ENCODE measurements at places on chromosomes 16 and 17.

DNA sequence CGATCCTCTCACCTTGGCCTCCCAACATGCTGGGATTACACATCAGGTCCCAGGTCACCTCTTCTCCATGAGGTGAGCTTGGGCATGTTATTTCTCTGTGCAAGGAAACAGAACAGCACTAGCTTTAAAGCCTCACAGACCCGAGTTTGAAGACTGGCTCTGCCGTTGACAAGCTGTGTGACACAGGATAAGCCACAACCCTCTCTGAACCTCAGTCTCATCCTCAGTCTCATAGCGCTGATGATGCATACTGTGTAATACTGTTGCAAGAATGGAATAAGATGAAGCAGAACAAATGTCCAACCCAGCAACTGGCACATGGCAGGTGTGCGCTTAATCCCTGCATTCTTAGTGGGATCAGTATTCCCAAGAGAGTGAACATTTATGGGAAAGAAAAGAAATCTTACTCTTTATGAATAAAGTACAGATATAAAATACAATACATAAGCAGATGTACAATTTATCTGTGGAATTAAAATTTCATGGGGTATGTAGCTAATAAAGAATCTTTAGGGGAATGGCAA lies 43.5 kb downstream of the ABAT start:
- no peak for DNase-seq

DNA sequence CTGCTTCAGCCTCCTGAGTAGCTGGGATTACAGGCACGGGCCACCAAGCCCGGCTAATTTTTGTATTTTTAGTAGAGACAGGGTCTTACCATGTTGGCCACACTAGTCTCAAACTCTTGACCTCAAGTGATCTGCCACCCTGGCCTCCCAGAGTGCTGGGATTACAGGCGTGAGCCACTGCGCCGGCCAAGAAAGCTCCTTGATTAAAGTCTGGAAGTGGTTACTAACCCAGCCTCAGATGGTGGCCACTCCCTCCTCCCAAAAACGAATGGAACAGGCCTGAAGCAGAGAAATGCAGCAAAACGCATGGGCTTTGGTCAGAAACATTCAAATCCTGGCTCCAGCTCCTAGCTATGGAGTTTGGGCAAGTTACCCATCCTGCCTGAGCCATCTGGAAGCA lies 11.3 kb downstream of the FKBP10 start:
- no peak for DNase-seq

DNA sequence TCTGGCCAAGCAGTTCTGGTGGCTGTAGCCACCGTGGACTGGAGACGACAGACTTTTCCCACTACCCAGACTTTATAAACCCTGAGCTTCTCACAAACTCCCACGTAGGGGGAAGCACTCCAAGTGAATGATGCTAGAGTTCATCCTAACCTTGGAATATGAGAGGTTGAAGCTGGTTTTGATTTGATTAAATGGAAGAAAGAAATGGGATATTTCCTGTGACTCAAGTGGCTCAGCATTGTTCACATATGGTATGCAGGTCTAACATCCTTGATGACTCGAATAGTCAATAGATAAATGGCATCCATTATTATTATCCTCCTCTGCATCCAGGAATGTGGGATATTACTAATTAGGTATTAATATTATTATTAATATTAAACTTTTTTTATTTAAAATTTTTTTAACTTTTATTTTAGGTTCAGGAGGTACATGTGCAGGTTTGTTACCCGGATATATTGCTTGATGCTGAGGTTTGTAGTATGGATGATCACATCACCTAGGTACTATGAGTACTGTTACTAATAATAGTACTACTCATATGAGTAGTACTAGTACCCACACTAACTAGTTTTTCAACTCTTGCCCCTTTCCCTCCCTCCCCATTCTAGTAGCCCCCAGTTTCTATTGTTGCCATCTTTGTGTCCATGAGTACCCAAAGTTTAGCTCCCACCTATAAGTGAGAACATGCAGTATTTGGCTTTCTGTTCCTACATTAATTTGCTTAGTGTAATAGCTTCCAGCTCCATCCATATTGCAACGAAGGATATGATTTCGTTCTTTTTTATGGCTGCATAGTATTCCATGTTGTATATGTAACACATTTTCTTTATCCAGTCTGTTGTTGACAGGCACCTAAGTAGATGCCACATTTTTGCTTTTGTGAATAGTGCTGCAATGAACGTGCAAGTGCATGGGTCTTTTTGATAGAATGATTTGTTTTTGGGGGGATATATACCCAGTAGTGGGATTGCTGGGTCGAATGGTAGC lies 22.9 kb downstream of the PIK3R6 start:
- no peak for DNase-seq

GRCh38 chr17:76812263-76812662 lies 55.9 kb upstream of the MGAT5B start:
- no peak for DNase-seq

DNA sequence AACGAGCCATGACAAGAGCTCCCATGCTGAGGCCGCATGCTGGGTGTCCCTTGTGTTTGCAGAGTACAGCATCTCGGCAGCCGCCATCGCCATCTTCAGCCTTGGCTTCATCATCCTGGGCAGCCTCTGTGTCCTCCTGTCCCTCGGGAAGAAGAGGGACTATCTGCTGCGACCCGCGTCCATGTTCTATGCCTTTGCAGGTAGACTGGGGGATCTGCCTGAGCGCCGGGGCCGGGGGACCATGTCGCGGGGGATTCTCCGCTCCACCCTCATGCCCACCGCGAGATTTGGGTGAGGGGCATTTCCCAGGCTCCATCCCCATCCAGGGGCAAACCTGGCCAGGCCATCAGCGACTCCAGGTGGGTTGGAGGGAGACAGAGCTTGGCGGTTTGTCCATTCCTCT lies 10.7 kb downstream of the CACNG1 start:
- no peak for DNase-seq

- no peak for DNase-seq
Observed at GRCh38 chr17:69192754-69193153, 35.9 kb downstream of the ABCA10 start.

DNA sequence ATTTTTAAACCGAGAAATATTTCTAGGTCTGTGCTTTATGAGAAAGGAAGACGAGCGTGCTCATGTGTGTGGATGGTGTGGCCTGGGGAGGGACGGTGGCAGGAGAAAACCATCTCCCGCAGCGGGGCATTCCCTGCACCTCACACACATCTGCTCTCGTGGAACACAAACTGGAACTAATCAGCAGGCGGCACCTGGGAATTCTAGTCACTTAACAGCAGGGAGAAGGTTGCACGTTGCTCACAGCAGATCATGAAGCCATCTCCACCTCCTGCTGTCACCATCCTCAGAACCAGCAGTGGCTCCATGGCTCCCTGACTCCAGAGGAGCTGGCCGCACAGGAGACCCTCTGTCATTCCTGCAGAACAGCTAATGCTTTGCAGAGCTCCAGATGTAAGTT lies 35.2 kb downstream of the ADCY9 start:
- DNase-seq: no peak

GRCh38 chr17:27315796-27316465 lies 22.0 kb downstream of the WSB1 start:
- no peak for DNase-seq

DNA sequence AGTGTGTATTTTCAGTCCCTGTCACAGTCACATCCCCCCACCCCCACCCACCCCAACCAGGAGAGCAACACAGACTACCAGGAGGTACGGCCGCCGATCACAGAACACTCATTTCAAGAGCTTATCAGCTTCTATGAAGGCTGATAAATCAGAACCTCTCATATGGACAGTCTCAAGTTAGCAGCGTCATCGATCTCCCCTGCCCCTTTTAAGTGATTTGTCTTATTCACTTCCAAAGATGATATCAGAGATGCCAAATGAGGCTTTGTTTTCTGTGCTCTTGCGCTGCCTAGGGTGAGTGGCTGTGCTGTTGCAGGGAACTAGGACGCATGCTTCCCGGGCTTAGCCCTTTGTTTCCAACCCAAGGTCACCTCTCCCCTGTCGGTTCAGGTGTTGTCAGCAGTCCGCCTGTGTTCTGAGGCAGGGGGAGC lies 26.8 kb upstream of the PMFBP1 start:
- no peak for DNase-seq

- DNase-seq: no peak
Observed at GRCh38 chr17:6752068-6752909, 3.6 kb upstream of the XAF1 start.

DNA sequence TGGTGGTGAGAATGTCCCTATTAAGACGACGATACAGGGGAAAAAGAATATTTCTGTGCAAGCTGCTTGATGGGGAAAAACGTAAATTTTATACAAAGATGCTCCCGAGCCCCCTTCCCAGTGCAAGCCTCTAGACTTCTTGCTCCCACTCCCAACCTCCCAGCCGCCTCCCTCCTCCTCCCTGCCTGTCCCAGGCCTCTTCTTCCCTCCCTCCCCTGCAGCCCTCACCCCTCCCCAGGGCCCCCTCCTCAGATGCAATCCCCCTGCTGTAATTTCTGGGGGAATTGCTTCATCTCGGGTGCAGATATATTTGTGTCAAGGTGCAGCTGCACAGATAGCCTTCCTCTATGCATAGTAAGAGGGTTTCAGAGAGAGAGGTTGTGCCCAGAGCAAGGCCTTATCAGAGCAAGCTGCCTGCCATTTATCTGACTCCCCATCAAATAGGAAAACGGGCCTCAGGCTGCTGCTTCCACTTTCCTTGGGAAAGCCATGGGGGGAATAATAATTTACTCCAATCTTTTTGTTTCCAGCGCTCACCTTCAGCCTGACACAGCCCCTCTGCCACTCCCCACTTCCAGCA lies 47.4 kb upstream of the LHX1 start:
- DNase-seq: no peak

DNA sequence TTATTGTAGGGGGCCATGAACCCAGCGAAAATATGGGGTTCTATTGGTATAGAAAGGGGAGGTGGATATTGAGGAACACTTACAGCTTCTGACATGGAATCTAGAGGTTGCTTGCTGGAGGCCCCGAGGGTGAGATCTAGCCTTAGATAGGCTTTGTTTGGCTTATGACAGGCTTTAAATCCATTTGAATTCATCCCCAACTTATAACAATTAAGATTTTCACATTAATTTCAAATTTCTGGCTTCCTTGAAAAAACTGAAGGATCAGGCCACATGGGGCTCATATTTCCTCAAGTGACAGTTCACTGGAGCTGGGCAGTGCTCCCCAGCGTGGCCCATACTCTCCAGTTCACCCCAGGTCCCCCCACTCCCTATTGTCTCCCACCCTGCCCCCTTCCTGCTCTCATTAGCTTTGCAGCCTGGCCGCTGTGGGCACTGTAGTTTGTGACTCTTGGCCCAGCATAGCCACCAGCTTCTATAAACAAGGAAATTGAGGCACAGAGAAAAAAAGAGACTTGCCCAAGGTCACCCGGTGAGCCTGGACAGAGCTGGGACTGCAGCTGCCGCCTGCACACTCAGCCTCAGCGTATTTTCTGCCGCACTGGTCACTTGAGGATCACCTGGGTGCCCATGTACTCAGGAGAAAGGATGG lies 19.8 kb upstream of the ADGRG1 start:
- no peak for DNase-seq

DNA sequence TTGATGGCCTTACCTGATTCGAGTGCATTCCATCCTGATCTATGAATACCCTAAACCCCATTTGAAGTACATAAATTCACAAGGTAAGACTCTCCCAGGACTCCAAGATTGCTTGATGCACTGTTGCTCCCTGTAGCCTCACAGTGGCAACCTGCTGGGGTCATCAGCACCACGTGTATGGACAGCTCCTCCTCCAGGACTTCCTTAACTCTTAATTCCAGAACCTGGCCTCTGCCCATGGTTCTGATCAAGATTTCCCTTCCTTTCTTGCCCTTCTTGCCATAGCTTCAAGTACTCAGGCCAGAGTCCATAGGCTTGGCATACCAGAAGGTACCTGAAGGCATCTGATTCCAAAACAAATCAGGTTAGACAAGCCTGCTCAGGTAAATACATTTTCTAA lies 34.0 kb upstream of the NLK start:
- no peak for DNase-seq

- DNase-seq: no peak
Observed at GRCh38 chr17:60079401-60080243, 901 bp upstream of the HEATR6 start.

GRCh38 chr17:68057531-68057952 lies 22.0 kb downstream of the KPNA2 start:
- peak; percentile 23 for DNase-seq

DNA sequence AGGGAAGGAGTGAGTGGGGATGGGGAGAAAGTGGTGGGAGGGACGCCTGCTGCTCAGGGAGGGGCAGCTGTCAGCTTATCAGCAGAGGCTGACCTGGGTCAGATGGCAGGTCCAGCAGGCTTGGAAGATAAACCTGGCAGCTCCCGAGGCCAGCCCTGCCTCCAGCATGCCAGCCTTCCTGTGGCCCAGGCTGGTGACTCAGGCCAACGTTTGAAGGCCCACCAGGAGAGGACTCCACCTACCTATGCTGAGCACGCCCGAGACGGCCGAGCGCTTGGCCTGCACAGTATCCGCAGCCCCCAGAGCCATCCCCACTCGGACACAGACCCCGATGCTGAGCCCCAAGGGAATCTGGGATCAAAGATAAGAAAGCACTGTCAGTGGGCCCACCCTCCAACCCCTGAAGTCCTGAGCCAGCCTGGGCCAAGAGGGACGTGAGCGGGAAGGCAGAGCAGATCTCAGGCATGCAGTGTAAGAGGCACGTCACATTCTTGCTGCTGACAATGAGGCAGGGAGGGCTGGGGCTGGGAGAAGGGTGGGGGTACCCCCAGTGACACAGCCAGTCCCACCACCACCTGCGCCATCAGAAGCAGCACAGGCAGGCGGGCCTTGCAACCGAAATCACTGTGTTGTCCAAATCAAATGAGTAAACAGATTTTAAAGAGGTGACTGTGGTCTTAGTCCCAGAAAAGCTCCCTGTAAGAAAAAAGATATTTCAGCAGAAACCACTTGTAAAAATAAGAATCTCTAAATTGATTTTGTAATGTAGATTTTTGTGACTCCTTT lies 12.4 kb downstream of the SLC47A2 start:
- DNase-seq: no peak

DNA sequence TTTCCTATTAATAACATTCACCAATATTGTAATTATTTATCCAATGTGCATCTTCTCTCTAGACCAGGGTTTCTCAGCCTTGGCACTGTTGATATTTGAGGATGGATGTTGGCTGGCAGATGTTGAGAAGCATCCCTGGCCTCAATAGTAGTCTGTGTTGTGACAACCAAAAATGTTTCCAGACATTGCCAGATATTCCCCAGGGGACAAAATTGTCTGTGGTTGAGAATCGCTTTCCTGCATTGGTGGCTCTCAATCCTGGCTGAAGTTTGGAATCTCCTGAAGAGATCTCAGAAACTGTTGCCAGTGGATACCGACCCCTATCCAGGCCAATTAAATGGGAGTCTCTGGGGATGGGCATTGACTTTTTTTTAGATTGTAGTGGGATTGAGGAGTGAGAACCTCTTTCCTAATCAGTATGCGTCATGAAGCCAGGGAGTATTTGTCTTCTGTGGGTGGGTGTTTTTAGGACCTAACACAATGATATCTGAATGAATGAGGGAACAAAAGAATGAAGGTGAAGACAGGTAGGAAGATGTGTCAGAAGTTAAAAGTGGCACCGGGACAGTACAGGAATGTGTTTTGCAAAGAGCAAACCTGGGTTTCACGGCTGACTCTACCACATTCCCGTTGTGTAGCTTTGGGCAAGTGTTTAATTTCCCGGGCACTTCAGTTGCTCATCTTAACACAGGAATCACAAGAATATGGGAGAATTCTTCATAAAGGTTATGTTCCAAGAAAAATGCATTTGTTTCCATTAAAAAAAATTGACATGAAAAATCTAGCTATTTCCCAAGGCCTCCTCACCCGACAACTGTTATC lies 24.3 kb downstream of the HSD17B2 start:
- DNase-seq: no peak

Data from activated CD4-positive, alpha-beta T cell treated with anti-CD3 and anti-CD28 coated beads, Interleukin-2, amount 50 U/mL, for 16 hours (primary cell).